ENCODE measurements at places on chromosomes 12 and 14.

DNA sequence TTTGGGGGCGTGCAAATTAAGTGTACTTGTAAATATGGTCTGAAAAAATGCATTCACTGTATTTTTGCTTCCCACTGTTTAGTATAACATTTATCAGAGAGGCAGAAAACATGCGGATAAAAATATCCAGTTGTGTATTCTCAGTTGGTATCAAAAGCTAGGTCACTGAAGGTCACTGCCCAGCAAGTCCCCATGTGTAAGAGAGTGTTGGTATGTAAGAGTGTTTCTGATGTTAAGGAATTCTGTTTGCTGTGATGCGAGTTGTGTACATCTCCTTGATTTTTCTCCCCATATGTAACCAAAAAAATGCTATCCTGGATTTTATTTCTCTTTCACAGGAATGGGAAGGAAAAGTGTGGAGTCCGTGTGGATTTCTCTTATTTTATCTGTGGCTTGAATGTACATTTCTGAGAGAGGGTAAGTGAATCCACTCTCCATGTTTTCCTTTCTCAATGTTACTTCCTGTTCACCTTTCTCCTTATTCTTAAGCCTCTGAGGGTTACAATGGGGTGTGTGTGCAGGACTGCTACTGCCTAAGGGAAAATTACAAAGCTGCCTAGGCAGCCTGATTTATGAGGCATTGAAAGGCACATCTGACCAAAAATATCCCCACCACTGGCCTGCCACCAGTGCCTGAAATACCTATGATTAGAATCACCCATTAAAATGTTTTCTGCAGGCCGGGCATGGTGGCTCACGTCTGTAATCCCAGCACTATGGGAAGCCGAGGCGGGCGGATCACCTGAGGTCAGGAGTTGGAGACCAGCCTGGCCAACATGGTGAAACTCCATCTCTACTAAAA, 97.9 kb upstream of the USP44 start:
- no peak for DNase-seq

DNA sequence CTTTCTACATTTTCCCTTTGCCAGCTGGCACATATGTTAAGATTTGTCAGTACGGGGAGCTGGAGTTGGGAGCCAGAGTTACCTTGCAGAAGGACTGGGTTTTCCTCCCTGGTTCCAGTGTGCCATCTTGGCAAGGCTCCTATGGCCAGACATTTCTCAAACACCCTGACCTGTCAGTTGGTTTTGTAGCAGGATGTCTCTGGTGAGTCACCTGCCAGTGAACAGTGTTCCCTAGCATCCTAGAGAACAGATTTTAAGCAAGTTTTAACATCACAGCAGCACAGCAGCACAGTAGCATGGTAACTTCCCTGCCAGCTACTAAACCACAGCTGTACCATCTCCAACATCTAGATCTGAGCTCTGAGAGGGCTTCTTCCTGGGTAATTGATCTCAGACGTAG, 26.2 kb upstream of the KTN1 start:
- DNase-seq, result no peak

DNA sequence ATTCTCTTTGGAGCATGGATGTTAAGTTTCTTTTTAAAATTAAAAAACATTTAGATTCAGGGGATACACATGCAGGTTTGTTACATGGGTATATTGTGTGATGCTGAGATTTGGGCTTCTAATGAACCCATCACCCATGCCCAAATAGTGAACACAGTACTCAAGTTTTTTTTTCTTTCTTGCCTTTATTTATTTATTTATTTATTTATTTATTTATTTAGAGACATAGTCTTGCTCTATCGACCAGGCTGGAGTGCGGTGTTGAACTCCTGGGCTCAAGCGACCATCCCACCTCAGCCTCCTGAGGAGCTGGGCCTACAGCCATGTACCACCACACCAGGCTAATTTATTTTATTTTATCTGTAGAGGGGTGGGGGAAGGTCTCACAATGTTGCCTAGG, 2.2 kb upstream of the NCKAP1L start:
- no peak for DNase-seq

DNA sequence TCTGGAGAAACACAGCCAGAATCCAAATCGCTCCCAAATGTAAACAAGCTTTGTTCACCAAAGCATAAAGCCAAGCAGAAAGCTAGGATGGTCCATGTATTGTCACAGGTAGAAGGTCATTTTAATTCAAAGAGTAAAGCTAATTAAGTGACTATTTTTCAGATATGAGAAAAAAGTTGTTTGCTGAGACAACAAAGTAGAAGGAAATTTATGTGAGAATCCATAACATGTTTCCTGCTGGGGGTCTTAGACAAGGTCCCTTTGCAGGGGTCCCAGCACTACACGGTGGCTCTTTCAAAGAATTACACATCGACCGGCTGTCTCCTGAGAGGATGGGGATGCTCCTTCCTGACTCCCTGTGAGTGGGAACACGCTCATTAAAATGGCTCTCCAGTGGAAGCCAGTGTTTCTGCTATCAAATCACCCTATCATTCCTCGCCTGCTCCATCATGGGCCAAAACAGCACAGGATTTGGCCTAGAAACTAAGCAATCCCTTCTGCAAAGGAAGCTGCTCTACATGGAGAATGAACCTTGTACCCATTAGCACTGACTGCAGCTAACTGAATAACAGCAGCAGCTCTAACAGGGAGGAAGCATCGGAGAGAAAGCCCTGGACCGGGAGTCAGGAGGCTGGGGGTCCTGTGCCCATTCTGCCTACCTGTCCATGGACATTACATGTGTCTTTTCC, 175.3 kb downstream of the STXBP6 start:
- no peak for DNase-seq

GRCh38 chr12:28130625-28131598, 59.3 kb upstream of the CCDC91 start:
- DNase-seq, result no peak

GRCh38 chr14:104912053-104912452, 12.6 kb upstream of the PLD4 start:
- no peak for DNase-seq

DNA sequence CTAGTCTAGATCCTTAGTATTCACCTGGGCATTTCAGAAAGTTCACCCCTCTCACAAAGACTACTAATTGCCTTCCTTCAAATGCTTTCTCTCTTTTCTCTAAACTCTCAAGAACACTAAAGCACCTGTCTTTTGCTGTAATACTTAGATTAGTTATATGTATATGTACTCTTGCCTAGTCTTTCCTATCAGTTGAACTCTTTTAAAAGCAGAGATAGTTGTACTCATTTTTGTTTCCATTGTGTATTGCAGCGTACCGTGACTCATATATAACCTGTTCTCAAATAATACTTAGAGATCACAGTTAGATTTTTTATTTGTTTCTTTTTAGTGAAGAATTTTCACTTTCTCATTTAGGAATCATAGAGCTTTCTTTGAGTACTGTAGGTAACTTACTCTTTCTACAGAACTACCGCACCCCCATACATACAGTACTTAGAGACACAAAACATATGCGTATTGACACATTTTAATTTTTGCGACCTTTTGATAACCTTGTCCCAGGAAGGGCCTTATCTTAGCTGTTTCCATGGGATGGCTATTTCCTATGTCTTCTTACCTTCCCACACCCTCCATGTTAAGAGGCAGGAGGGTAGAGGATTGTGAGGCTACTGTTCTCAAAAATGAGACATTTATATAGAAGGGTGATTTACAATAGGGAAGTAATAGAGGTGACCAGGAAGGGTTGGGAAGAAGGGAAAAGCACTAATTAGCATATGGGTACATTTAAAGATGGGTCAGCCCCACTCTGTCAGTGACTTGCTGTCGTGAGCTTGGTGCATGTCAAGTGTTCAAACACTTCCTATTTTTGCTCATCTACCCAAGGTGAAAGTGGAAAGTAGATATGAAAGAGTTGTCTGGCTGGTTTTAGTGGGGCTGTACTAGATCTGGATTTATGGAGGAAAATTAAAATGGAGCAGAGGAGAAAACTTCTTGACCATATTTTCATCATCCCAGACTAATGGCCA, 74.3 kb downstream of the PLEKHA5 start:
- no peak for DNase-seq

DNA sequence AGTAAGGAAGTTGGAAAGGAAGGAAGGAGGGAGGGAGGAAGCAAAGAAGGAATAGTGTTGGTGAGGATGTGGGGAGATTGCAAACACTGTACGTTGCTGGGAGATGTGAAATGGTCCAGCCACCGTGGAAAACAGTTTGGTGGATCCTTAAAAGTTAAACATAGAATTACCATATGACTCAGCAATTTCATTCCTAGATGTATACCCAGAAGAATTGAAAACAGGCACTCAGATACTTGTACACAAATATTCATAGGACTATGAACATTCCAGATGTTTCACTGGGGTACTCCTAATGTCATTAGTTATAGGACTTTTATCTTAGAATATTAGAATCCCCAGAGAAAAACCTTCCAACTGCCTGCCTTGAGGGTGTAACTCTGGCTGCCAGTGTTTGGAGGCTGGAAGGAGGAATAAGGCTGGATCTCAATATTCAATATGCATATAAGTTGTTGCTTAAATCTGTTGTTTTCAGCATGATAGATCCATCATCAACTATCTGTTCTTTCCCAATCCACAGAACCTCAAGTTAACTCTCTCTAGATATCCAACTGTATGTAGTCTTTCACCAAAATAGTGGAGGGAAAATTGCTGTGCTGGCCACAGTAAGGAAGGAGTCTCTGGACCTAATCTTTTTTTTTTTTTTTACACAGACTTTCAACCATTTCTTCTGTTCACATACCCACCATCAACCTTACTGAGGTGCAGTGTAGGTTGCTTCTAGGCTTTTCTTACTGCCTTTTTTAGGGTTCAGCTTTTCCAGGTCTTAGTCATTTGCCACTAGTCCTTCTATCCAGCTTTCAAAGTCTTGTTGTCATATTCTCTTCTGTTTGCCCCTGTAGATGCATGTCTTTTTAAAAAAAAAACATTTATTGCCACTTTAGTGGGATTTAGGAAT, 94.5 kb downstream of the DNAI7 start:
- no peak for DNase-seq
